LoVo (cell line): ENCODE measurements at places on chromosomes 7 and 10.

- DNase-seq: no peak
Observed at GRCh38 chr7:140883378-140883777, 41.4 kb downstream of the BRAF start.

DNA sequence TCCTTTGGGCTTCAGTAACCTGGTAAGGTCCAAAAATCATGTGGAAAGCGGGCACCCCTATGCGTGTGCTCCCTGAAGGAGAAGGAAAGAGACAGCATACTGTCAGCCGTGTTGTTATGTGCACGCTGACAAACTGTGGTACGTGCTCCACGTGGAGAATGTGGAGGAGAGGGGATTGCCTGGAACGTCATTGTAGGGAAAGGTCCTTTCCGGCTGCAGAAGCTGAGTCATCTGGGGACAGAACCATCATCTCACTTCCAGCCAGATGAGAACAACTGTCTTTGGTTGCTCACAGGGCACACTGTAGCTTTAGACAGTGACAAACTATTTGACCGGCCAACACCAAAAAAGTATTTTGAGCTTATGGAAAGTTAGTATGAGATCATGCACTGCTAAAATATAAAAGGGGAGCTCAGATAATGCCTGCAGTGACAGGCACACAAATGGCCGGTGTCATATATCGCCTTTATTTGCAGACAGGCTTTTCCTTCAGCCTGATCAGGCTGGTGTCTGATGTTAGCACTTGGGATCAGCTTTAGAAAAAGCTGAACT, 38.8 kb upstream of the GRB10 start:
- DNase-seq: no peak

DNA sequence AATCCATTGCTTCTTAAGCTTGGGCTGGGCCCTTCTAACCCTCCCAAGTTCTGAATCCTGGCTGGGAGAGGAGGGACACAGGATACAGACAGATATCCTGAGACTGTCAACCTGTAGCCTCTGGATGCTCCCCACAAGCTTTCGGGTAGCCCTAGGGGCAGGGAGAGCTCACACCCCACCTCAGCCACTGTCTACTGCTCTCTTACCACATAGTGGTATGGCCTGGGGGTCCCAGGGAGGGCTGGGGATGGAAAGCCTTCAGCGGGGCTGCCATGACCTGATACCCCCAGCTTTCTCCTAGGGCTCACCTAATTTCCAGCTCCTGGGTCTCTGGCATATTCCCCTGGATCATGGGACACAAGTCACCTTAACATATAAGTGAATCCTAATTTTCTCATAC, 25.1 kb downstream of the CRHR2 start:
- no peak for DNase-seq

GRCh38 chr10:15985690-15986089, 125.4 kb upstream of the MINDY3 start:
- DNase-seq: no peak

DNA sequence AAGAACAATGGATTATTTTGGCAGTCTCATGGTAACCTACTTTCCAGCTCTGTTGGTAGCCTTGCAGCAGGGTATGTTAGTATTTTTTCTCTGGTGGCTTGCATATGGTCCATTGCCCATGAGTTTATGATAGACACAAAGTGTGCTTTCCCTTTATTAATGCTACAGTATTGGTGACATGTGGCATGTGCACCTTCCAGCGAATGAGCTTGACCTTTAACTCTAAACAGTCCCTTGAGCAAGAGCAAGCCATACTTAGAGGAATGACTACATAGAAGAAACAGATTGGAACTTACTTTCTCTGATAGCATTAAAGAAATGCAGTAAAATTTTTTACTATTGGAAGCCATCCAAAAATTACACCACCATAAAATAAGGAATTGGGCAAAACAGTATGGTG, 73.9 kb downstream of the VTI1A start:
- no peak for DNase-seq

GRCh38 chr7:130894146-130894908, 160.3 kb upstream of the KLF14 start:
- peak; percentile 97 for DNase-seq

DNA sequence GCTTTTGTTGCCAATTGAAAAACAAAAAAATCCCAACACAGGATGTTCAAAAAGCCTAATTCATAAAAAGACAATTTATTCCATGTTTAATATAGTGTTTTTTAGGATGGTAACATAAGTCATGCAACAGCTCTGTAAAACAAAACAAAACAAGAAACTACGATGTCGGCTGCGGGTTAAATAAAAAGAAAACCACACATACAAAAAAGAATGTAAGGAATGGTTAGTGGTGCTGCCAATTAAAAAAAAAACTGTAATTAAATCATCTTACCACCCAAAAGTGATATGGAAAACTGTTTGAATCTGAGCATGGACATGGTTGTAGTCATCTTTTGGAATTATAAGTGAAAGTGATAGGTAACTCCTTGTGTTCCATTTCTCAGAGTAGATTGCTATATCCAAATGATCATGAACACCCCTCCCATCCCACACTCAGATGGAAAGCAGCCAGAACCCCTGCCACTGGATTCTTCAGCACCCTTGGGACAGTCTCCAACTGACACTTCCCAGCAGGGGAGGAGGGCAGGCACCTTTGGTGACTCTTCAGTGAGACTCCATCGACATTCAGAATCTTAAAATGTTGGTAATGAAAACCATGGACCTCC, 14.3 kb upstream of the DAGLB start:
- no peak for DNase-seq

DNA sequence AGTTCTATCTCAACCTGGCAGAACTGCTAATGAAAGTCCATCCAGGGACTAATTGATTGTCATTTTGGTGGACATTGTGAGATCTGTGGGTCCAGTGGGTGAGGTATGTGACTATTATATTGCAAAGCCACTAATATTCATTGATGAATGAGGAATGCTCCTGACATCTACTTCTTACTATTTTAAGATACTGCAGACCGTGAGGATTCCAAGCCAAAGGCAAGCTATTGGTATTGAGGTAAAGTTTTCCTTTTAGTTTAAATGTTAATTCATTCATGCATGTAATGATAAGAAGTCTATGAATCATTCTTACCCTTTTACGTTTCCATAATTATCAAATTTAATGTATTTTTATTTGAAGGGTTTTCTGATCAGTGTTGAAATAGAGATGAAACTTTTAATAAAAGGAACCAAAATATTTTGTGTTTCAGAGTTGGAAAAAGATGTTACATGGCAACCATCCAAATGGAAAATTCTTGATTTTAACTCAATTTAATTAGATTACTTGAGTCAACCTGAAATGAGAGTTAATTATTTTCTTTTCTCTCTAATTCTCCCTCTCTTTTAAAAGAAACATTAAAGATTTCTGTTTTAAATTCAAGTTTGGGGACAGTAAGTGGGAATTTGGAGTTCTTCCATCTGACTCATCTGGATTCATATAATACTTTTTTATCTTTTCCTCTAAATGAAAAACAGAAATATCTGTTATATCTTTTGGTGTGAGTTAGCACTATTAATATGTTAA, 39.6 kb downstream of the NUP205 start:
- no peak for DNase-seq

DNA sequence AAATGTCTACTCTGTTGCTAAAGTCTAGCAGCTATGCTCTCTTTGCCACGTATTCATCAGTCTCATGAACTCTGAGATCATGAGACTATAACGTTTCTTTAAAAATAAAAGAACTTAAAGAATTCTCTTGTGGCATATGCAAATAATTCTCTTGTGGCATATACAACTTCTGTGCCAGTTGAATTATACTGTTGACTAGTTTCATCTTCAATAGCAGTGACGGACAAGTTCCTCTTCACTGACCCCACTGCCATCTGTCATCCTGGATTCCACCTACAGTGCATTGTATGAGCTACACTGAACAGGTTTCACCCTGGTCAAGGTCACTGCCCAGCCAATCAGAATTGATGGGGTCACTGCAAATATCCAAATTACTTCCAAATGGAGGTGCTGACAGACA, 88.2 kb downstream of the CD36 start:
- no peak for DNase-seq

DNA sequence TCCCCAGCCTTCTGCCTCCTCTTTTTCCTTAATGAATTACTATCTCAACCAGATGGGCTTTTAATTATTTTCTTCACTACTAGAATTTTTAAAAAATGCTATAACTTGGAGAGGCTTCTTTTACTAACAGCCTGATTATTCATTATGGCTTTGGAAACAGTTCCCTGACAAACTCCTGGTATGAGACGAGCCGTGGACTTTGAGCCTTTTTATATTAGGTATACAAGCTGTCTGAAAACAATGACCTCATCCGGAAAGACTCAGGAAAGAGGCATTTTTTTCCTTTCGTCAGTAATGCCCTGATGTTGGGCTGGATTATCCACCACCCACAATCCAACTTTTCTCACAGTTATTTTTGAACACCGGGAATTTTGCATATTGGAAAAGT, 26.7 kb upstream of the ABLIM1 start:
- DNase-seq: peak; percentile 87

DNA sequence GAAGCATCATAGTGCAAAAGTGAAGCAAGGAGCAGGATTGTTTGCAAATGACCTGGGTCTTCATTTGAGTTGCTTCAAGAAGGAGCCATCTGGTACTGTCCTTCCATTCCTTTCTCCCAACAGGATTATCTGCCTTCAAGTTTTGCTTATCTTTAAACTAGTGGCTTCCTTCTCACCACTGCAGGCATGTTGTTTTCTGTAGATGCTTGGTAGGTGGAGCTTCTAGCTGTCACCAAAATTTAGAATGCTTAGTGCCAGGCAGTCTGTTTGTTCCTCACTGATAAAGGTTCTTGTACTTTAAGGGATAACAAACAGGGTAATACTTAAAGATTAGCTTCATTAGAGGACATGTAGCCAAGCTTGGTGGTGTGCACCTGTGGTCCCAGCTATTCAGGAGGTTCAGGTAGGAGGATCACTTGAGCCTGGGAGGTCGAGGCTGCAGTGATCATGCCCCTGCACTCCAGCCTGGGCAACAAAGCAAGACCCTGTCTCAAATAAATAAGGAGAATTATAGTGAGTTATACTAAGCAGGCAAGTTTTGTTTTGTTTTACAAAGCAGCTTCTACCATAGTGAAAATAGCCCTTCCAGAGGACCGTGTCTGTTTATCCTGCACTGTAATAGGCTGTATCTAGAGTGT, 5.7 kb downstream of the ARL5B start:
- no peak for DNase-seq

- no peak for DNase-seq
Observed at GRCh38 chr10:80486785-80487420, 32.8 kb downstream of the TSPAN14 start.

GRCh38 chr7:67571026-67571545, 574.5 kb downstream of the TYW1 start:
- DNase-seq: no peak

GRCh38 chr10:120951288-120951687, 100.1 kb downstream of the WDR11 start:
- no peak for DNase-seq

- DNase-seq: no peak
Observed at GRCh38 chr7:68488341-68489060, 1109.8 kb upstream of the AUTS2 start.

DNA sequence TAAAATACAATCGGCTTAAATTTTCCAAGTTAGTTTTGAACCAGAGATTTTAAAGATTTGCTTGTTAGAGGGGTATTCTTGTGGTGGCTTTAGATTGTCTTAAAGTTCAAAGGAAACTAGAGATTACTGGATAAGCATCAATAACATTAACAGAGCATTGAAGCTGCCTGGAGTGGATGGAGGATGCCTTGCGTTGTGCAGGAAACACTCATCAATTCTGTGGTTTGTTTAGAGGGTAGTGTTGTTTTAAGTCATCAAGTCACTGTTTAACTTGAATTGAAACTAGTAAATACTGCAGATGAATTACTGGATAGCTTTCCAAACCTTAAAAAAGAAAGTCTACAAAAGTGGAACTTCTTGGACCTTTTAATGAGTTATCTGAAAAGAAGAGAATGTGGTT, 218.6 kb downstream of the CELF2 start:
- DNase-seq: no peak

DNA sequence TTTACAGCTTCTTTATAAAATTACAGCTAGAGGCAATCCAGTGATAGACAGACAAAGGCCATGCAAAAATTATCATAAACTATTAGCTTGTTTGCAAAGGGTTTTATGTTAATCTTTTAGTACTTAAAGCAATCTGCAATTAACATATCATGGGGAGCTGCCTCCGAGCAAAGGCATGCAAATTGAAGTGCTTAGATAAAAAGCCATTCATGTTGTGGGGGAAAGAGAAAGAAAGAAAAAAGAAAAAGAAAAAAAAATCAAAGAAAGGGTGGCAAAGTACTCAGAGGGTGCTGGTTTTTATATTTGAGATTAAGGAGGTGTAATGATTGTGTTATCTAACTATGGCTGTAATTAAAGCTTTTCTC, 799.5 kb downstream of the LRMDA start:
- no peak for DNase-seq

DNA sequence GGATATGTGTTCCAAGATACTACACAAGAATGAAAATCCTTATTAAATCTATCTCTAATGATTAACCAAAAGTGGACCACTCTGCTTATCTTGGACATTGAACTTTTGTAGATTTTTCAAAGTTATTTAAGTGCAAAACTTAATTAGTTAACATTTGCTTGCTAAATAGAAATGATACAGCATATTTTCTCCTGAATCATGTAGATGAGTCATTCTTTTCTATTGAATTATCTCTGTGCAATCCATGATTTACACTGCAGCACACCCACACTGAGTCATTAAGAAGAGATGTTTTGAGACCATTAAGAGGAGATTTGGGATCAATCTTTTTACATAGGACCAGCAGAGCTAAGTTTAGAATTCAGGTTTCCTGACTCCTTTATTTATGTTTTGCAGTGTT, 6.6 kb upstream of the ABCC2 start:
- peak; percentile 87 for DNase-seq

GRCh38 chr10:62736168-62736546, 68.4 kb upstream of the ADO start:
- DNase-seq: no peak

DNA sequence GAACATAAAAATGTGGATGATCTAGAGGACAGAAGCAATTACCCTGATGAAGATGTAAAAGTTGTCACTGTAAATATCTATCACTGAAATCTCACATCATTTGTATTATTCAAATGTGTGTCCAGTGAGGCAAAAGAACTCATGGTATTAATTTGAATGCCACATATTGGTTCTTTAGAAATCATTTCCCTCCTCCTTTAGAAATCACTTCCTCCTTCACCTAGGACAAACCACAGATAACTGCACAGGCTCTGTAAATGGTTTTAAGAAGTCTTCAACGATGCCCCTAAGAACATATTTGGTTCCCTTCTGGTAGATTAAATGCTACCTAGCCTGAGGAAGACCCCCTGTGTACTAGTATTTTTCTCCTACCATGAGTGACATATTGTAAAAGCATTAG, 33.1 kb upstream of the ZNF518A start:
- DNase-seq: no peak

GRCh38 chr10:111297351-111297848, 220.6 kb downstream of the ADRA2A start:
- DNase-seq: no peak
